ENCODE measurements at places on chromosomes 12 and 14. TPM values are rescaled to one million over a fixed set of nuclear protein-coding genes. Genes with fewer than 3 reads are reported as not detected.

GRCh38 chr14:71488703-71489191, 443.5 kb upstream of the RGS6 start:
- DNase-seq = no peak

CYP27B1 gene
- 1.1 TPM for total RNA-seq

GRCh38 chr12:120817559-120818330, 86.4 kb downstream of the SPPL3 start:
- DNase-seq = no peak

- no peak for DNase-seq
These were observed 5.2 kb upstream of the PACS2 start for GRCh38 chr14:105309371-105309770.

DNA sequence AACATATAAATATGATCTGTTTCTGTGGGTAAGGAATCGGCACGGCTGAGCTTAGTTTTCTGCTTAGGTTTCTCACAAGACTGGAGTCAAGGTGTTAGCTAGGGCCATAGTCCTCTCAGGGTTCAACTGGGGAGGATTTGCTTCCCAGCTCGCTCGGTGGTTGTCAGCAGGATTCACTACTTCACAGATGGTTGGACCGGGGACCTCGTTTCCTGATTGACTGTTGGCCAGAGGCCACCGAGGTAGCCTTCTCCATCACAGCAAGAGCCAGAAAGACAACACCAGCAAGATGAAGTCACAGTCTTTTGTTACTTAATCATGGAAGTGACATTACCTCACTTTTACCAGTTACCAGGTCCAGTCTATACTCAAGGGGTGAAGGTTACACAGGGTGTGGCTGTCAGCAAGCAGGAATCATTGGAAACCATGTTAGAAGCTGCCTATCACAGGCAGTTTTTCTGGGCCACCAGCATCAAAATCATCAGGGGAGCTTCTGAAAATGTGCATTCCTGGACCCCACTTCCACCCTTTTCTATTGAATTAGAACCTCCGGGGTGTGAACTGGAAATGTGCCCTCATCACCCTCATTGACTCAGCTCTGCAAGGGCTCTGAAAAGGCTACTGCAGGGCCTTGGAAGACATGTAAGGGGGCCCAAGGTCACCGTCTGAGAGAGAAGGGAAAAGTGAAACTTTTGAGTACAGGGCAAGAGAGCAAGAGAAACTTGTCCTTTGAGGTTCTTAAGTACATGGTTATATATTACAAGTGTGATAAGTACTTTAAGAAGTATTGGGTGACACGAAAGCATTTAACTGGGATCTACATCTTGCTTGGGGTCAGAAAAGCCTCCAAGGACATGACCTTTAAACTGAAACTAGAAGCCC, 10.9 kb downstream of the COPS7A start:
- DNase-seq = no peak

- DNase-seq = no peak
These were observed 20.6 kb downstream of the COX14 start for GRCh38 chr12:50132505-50133135.

TMEM63C gene
- 0.35 TPM for total RNA-seq

DNA sequence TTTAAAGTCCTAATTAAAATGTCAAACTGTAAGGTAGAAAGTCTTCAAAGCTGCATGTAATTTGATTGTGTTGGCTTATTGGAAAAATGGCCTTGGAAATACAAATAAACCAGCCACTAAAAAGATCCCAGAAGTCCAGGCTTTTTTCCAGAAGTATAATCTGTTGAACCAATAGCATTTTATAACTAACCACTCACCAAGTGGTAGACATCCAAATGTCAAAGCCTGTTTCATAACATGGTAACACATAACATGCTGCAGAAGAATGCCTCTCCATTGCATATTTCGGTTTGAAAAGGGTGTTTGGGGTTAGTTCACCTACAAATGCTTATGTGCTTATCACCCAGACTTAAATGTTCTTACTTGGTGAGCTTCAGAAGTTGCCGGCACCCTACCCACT, 183.7 kb upstream of the DIO2 start:
- no peak for DNase-seq

DNA sequence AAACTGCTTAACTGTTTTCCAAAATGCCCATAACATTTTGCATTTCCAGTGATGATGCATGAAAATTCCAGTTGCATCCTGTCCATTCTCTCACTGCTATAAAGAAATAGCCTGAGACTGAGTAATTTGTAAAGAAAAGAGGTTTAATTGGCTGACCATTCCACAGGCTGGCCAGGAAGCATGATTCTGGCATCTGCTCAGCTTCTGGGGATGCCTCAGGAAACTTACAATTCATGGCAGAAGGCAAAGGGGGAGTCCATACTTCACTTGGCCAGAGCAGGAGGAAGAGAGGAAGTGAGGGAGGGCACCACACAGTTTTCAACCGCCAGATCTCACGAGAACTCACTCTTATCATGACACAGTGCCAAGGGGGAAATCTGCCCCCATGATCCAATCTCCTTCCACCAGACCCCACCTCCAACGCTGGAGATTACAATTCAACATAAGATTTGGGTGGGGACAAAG, 18.2 kb upstream of the CLEC2D start:
- DNase-seq = peak; percentile 44

GRCh38 chr12:26469421-26470180, 274.2 kb downstream of the SSPN start:
- no peak for DNase-seq

- DNase-seq = peak; percentile 5
These were observed 320.2 kb downstream of the GRIN2B start for GRCh38 chr12:13661005-13661887.

ERP27 gene
- total RNA-seq = not detected
